ENCODE measurements at places on chromosomes 6 and 20. TPM values are rescaled to one million over a fixed set of nuclear protein-coding genes. Genes with fewer than 3 reads are reported as not detected.

COL9A1 gene
- total RNA-seq, result not detected

DUSP22 gene
- total RNA-seq, result 37.8 TPM

PRKN gene
- total RNA-seq, result not detected

DNA sequence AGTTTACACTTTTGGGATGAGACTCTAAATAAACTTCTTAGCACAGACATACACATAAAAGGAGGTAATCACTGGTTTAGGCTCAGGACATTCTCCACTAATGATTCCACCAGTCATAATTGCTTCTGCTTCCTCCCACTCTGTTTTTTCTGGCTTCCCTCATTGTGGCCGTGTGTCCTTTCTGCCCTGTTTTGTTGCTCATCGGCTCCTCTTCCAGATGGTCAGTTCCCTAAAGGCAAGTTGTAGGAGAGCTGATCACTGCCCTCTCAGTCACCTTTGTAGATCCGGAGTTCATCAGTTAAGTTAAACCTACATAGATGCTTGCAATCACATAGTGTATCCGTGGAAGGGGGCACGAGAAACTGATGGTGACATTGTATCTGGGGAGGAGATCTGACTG is 200.5 kb upstream of the ARG1 start:
- no peaks in the 10 kb centered on the region for H3K36me3 ChIP-seq
- H3K27ac ChIP-seq, result no peak overlapping the region
- H3K4me3 ChIP-seq, result no peak overlapping the region
- H3K27me3 ChIP-seq, result peaks cover 20% of the 10 kb centered on the region
- no peaks in the 10 kb centered on the region for H3K4me1 ChIP-seq

- no peak overlapping the region for H3K27ac ChIP-seq
- peaks cover 45% of the 10 kb centered on the region for H3K4me1 ChIP-seq
- H3K36me3 ChIP-seq, result no peaks in the 10 kb centered on the region
- H3K27me3 ChIP-seq, result no peaks in the 10 kb centered on the region
- no peak for DNase-seq
These were observed 55.9 kb upstream of the CD83 start for GRCh38 chr6:14061643-14062042.

DNA sequence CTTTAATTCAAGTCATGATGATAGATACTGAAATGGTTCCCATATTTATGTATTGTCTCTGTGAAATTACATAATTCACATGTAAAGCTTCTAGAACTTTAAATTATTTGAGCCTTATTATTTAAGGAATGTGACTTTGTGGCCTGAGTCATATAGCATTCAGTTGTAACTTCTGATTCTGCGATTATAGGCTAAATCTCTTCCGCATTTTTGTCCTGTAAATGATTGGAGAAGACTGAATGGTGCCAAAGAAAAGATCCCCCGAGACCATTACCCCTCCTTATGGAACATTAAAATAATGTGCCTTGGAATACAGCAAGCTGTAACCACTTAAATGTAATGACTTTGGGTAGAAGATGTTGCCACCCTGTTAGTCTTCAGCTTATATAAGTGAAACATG is 63.3 kb upstream of the MAP7 start:
- no peaks in the 10 kb centered on the region for H3K36me3 ChIP-seq
- peaks cover 20% of the 10 kb centered on the region for H3K4me1 ChIP-seq
- H3K4me3 ChIP-seq, result no peak overlapping the region
- no peak for DNase-seq
- no peak overlapping the region for H3K27ac ChIP-seq
- H3K27me3 ChIP-seq, result no peaks in the 10 kb centered on the region

DNA sequence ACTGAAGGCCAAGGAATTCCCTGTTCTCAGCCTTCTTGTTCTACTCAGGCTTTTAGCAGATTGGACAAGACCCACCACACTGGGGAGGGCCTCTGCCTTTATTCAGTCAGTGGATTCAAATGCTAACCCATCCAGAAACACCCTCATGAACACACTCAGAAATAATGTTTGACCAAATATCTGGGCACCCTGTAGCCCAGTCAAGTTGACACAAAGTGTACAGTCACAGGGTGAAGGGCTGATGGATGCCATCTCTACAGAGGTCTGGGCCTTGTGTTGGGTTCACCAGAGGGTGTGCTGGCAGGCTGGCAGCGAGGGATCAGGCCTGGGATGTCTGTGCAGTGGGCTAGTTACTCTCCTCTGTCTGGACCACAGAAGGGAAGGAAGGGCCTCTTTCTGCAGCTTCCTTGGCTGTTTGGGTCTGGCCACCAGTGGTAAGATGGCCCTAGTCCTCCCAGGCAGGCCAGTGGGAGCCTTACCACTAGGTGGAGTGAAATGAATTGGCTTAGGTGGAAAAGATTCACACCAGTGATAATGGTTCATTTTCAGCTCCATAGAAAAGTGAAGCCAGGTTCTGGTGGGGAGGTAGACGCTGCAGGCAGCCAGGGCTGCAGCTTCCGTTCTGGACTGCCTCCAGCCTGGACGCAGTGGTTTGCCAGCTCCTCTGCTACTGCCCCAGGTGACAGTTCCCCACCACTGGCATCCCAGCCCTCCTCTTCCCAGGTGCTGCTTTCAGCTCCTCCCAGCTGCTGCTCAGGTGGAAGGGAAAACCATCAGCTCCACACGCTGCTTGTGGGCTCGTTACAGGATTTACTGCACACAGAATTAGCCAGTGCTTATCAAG is 9.2 kb downstream of the TUBB2A start:
- no peak for DNase-seq
- peaks cover 11% of the 10 kb centered on the region for H3K36me3 ChIP-seq
- H3K27me3 ChIP-seq, result no peaks in the 10 kb centered on the region
- no peak overlapping the region for H3K27ac ChIP-seq
- H3K4me1 ChIP-seq, result no peaks in the 10 kb centered on the region

- no peak for DNase-seq
- H3K36me3 ChIP-seq, result peaks cover 65% of the 10 kb centered on the region
- H3K4me1 ChIP-seq, result peaks cover 11% of the 10 kb centered on the region
- no peak overlapping the region for H3K4me3 ChIP-seq
- H3K27me3 ChIP-seq, result no peaks in the 10 kb centered on the region
- H3K27ac ChIP-seq, result no peak overlapping the region
These were observed 9.7 kb downstream of the MAPRE1 start for GRCh38 chr20:32829311-32830005.
